ENCODE measurements at places on chromosomes 13 and 19.

- DNase-seq: no peak
Observed at GRCh38 chr13:84536906-84537305, 654.6 kb upstream of the SLITRK1 start.

DNA sequence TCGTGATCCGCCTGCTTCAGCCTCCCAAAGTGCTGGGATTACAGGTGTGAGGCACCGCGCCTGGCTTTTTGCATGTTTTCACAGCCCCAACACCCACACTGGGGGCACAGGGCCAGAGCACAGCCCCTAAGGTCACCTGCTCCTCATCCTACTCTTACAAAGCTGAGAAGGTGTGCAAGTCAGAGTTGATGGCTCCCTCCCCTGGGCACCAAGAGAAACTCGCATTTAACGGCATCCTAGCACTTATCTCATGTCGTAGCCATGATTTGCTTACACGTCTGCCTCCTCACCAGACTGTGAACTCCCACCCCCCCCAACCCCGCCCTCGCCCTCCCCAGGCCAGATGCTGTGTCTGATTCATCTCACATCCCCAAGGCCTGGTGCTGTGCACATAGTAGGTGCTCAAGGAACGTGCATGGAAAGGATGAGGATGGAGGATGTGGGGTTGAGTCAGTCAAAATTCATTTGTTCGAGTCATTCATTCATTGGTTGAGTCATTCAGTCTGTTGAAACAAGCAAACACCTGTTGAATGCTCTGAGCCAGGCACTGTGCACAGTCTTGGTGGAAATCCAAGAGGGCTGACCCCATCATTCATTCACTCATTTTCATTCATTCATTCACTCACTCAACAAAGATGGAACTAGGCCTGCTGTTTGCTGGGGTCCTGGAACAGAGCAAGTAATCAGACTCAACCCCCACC is 11.3 kb downstream of the SHANK1 start:
- DNase-seq: no peak

DNA sequence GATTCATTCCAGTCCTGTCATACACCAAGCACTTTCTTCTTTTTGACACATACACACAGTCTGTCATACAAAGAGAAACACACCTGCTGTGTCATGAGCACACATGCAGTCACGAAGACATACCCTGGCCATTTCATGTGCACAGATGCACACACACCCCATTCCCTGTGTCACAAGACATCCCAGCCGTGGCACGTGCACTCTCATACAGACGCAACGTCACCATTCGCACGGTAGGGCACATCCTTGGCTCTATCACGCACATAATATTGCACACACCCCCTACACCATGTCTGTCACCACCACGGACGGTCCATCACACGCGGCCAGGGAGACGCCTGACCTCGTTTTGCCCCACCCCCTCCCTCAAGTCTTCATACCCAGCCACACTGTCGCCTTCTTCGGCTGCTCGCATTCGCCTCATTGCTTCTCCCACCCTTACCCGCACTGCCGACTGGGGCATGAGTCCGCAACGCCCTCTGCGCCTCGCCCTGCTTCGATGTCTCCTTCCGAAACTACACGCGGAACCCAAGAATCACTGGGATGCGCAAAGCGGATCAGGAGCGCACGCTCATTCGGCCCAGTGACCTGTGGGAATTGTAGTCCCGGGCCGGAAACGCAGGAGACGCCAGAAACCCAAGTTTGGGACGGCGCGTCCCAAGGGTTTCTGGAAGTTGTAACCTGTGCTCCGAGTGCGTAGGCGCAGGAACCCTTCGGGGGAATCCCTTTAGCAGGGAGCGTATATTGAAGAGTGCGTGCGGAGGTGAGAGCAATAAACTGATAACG is 6.8 kb upstream of the ZNF283 start:
- DNase-seq: no peak

DNA sequence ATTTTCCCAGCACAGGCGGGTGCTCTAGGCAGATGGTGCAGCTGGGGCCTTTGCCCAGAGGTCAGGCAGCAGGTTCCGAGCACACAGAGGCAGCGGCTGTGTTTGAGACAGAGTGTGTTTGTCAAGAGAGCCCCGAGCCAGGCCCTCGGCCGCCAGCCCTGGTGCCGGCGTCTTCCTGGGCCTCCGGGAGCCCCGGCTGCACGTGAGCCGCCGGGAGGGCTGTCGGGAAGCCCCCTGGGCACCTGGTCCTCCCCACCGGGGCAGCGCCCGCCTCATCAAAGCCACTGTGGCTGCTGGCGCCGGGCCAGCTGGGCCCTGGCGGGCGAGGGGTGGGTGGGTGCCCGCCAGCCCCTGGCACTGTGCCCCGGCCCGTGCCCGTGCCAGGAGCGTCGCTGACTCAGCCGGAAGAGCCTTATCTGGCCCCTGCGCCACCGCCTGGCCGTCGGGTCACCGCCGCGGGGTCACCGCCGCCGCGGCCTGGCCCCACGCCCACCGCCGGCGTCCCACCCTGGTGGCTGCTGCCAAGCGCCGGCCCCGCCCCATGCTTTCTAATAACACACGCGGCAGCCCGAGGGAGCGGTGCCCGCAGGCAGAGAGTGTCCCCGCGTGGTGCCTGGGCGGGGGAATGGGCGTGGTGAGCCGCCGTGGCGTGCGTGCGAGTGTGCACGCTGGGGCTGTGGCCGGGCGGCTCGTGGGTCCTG is 14.9 kb downstream of the ARID3A start:
- no peak for DNase-seq

- DNase-seq: no peak
Observed at GRCh38 chr13:45951724-45952123, 100.2 kb upstream of the SIAH3 start.

DNA sequence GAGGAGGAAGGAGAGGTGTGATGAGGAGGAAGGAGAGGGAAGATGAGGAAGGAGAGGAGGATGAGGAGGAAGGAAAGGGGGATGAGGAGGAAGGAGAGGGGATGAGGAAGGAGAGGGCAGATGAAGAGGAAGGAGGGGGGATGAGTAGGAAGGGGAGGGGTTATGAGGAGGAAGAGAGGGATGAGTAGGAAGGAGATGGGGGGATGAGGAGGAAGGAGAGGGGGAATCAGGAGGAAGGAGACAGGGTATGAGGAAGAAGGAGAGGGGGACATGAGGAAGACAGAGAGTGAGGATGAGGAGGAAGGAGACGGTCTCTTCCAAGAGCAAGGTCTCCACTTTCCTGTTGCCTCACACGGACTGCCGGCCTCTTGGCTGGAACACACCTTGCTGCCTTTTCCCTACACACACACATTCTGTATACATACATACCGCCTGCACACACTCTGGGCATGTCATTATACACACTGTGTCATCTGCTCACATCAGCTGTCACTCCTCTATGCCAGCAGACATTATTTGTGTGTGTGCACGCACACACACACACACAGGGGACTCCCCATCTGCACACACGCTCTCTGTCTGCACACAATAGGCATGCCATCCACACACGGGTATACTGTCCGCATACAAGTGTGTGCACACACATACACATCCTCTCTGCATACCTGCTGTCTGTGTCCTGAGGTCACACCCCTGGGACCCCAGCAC is 11.1 kb upstream of the VSTM2B start:
- DNase-seq: no peak

- no peak for DNase-seq
Observed at GRCh38 chr13:75636436-75637180, 478 bp downstream of the LMO7 start.

GRCh38 chr19:48368936-48369335 is 4.8 kb downstream of the SYNGR4 start:
- no peak for DNase-seq

DNA sequence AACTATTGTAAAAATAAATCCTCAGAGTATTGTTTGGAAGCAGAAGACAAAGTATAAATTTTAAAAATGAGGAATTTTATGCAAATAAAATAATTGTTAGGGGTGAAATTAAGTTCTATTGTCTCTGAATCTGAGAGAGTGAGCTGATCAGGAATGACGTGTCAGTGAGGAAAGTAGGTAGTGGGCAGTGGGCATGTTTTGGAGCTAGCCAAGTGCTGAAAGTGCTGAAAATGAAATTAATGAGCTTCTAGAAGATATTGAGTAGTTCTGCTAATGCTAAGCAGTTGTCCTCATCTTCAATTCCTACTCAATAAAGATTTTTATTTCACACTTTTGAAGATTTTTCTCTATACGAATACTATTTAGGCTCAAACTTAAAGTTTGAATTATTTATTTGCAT is 1167.8 kb upstream of the PCDH20 start:
- DNase-seq: no peak

DNA sequence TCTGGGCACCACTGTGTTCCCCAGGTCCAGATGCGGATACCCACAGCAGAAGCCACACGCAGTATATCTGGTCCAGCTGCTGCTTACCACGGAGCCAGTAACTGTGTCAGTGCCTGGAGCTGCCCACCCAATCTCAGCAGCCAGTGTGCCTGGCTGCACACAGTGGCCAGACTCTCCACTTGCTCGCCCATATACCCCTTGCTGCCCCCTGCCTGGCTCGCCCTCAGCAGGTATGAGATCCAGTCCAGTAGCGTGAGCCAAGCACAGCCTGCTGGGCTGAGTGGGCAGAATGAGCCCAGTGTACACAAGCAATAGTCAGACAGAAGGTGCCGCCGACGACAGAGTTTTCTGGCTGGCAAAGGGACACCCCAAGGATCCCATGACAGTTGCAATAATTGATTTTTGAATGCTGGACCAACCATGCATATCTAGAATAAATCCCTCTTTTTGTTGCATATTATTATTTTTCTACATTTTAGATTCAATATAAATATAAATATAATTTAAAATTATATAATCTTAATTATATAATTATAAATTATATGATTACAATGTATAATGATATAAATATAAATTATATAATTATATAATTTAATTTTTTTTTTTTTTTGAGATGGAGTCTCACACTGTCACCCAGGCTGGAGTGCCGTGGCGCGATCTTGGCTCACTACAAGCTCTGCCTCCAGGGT is 918.8 kb upstream of the MIR17HG start:
- DNase-seq: no peak

GRCh38 chr19:35292421-35293362 is 731 bp downstream of the MAG start:
- no peak for DNase-seq

DNA sequence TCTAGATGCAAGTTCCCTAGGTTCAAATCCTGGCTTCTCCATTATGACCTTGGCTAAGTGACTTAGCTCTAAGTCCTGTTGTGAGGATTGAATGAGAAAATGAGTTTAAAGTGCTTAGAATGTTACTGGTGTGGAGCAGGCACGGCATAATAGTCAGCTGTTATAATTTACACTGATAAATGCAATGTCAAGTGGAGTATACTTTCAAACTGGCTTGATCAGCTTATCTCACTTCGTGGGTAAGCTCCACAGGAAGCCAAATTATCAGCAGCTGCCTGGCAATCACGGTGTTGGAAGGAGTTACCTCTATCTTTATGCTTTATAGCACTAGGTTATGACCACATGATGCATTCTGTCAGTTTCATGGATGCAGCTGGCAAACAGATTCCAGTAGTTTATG is 272.8 kb downstream of the OLFM4 start:
- no peak for DNase-seq

GRCh38 chr19:48806518-48806817 is 4.4 kb downstream of the BCAT2 start:
- no peak for DNase-seq

DNA sequence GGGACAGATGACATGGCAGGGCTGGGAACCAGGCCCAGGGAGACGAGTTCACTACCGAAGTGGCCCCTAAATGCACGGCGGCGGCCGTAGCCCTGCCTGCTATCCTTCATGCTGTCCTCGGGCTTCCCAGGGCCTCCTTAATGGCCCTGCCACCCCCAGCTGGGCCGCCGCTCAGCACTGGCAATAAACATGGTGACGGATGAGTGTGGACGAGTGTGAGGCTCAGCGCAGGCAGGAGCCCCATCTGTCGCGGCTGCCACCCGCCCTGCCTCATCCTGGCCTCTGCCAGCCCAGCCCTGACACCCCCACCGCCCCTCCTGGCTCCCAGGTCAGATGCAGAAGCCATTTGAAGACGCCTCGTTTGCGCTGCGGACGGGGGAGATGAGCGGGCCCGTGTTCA is 13.6 kb downstream of the PIN1 start:
- DNase-seq: no peak

DNA sequence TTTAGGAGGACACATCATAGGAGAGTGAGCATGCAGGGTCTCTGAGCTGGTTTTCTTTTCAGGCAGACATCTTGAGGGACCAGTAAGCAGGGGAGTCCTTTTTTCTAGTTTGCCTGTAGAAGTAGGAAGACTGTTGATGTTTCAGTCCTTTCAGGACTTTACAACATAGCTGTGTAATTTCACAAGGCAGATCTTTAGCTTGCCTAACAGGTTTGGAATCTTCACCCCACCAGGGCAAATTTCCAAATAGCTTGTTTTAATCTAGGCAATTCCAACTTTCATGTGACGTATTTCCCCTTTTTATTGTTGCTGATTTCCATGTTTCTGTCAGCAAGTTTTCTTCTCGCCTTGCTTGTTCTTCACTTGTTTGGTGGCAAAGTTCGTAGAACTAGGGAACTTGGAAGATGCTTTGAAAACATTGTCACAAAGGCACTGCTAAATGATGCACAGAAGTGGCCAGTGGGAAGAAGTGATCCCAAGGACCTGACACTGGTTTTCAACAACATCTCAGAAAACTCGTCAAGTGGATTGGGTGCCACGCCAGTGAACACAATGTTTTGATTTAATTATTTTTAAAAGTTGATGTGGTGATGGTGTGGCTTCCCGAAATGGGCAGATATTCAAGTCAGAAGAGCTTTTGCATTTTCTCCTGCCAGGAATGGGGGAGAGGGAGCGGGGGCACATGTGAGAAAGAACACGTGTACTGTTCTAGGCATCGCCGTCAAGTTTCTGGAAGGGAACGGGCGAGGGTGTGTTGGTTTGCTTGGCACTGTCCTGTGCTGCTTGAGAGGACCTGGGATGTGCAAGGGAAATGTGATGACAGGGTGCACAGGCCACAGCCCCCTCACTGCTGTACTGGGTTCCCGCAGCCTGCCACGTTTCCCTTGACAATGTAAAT is 418.6 kb downstream of the OXGR1 start:
- no peak for DNase-seq

DNA sequence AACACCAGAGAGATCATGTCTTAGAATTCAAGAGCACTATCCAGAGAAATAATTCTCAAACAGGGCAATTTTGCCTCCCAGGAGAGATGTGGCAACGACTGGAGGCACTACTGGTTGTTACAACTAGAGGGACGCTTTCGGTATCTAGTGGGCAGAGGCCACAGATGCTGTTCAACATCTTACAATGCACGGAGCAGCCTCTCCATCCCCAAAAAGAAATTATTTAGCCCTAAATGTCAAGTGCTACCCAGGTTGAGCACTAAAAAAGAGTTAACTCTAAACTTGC is 78.6 kb downstream of the ABCC4 start:
- DNase-seq: no peak

- DNase-seq: no peak
Observed at GRCh38 chr19:1214862-1215731, 9.5 kb downstream of the STK11 start.

GRCh38 chr19:13212759-13213330 is 62.6 kb downstream of the IER2 start:
- DNase-seq: no peak

GRCh38 chr19:18397242-18398202 is at the start of gene LRRC25:
Gene LRRC25 (minus strand): TSS chr19:18397622. CDS start chr19:18396963, 659 bp downstream.
- no peak for DNase-seq

Measured in AG04449 (cell line).